Stimulated activated CD4-positive, alpha-beta T cell treated with anti-CD3 and anti-CD28 coated beads, Interleukin-4, amount 100 ng/mL, for 4 hours (primary cell): ENCODE measurements at places on chromosomes 2 and 18.

DNA sequence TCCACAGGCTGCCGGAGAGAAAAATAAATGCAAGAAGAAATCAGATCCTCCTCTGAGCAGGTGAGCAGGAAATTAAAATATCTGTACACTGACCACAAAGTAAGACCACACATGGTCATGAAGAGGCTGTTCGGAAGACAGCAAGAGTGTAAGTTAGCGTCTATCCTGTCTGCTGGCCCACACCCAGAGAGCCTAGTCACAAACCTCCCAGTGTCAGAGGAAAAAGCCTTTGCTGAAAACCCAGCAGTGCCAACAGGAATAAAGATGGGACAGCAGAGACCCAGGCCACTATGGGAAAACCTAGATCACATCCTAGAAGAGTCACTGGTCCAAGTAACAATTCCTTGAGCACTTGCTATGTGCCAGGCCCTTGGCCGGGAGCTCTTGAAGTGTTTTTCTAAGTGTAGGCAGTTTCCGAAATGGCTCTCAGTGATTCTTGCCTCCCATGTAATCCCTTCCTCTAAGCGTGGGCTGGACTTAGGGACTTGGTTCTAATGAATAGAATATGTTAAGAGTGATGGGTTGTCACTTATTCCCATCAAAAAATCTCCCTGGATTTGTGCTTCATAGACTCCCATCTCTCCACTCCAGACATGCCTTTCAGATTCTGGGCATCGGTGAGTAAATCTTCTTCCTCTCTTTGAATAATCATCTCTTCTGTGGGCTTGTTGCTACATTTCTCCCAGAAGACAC, 110.9 kb upstream of the PKDCC start:
- no peak for DNase-seq

DNA sequence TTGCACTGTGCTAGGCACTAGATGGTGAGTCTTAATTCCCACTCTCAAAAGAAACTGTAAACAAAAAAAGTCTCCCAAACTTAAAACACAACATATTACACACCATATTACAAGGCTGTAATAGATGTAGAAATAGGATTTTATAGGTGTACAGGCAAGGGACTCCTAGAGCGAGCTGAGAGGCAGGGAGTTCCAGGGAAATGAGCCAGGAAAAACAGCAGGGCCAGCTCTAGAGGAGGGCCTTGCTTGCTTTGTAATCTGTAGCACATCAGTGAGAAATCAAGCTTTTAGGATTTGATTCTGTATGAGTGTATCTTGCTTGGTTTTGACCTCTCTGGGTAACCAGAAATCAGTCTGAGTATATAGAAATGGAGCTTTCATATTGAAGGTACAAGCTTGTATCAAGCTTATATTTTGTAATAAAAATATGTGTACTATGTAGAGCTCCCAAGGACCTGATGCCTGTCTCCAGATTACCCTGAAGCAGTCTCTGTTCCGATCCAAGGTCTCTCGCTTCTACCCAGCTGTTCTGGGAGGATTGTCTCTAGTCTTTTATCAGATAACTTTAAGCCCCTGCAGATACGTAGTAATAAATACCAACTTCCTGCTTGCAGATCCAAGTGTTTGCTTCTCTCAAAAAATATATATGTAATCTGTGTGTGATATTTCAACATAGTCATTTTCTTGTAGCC, 73.0 kb downstream of the MYO1B start:
- no peak for DNase-seq

DNA sequence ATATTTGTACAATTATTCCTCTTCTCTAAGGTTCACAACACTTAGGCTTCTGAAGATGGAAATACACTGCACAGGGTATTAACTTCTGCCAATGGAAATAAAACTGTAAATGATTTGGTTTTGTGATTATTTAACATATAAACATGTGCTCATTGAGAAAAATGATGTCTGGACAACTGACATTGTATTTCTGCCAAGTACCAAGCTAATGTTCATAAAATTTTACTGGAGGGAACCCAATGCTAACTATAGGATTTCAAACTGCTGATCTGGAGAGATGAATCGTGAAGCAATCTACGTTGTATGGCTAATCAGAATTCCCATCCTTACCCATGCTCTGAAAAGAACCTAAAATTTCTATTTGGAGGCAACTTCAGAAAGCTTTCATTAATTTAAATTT, 279.7 kb downstream of the NRXN1 start:
- DNase-seq: no peak

DNA sequence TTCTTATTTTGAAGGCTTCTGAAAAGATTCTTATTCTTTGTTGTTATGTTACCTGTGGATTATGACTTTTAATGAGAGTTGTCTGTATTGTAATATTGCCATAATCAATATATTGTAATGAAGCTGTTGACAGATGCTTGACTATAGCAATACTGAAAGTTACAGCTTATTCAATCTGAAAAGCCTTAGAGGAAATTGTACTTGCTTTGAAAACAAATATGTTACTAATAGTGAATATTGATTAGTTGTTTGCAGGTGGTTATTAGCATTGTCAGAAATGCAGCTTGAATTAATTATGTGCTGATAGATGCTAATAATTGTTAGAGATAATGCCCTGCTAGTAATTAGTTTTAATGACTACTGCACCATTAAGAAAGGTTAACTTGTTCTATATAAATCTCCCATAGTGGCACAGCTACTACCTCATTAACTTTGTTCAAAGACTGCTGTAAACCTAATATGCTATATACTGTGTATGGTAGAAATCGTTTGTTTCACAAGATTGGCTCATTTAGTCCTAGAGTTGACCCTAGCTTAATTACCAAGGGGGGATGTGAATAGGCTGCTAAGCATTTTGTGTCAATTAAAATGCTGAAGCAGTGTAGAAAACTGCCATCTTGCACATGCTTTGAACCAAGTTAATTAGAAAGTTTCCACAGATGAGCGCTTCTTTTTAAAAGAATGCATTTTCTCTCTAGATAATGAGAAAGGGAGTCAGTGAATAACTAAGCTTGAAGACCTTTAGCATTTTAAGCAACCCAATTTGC, 30.5 kb downstream of the SLC39A10 start:
- no peak for DNase-seq

DNA sequence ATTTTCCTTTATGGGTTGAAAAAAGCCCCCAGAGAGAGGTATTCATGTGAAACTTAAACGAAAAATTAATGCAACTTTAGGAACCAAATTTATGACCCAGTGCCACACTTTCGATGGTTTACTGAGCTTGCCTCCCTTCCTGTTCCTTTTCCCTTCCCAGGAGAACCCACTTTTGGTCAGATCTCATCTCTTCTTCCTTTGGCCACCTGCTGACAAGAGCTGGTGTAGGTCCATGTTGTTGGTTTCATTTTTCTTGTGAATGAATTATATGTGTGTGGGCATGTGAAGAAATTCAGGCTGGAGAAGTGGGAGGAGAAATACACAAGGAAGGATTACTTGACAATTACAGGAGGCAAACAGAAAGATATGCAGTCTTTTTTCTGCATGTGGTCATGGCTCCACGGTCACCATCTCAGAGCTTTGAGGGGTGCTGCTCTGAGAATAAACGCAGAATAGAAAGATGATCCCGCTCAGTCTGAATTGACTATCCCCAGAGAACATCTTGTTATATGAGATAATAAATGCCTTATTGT, 111.3 kb upstream of the TCF4 start:
- DNase-seq: no peak

DNA sequence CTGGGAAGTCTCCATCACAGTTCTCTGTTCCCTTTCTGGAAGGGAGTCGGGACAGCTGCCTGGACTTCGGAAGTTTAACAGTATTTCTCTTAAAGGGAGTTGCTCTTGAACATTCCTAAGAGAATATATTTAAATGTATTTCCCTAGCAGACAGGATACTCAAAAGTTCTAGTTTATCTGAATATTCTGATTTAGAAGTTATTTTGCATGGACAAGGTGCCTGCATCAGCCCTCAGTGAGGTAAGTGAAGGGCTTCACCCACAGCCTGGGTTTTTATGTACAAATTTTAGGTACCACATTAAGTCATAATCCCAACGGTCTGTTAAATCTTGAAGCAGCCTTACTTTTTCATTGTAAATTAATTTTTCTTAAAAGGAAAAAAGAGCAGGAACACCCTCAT, 65.1 kb upstream of the REV1 start:
- DNase-seq: no peak

GRCh38 chr2:100571668-100572067, 8.9 kb downstream of the PDCL3 start:
- no peak for DNase-seq

GRCh38 chr2:10550206-10551001, 102.3 kb upstream of the ODC1 start:
- no peak for DNase-seq

DNA sequence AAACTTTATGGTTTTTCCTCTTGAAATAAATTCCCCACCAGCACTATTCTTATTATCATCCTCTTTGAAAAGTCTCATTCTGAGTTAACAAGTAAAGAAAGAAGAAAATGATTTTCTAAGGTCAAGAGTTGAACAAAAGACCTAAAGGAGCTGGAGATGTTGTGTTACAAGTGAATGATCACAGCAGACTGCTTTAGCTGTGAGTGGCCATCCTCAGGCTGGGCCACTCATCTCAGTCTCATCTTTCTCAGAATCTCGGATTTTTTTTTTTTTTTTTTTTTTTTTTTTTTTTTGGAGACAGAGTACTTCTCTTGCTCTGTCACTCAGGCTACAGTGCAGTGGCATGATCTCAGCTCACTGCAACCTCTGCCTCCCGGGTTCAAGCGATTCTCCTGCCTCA, 133.3 kb downstream of the CDH2 start:
- DNase-seq: no peak

- DNase-seq: no peak
Measured at GRCh38 chr2:130393318-130393910, 37.6 kb downstream of the PTPN18 start.

DNA sequence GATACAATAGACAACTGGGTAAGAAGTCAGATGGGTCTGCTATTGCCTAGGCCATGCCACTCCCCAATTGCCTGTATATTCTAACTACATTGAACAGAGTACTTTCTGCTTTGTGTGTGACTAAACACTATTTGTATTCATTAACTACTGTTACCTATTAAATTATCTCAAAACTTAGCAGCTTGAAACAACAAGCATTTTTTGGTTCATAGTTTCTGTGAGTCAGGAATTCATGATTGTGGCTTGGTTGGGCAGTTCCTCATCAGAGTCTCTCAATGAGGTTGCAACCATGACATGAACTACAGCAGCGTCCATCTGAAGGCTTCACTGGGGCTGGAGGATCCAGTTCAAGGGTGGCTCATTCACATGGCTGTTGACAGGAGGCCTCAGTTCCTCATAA, 205.7 kb downstream of the EN1 start:
- no peak for DNase-seq
